ENCODE measurements at places on chromosomes 1 and 21.

- no peak for DNase-seq
Observed at GRCh38 chr1:47243910-47244309, 11.9 kb upstream of the TAL1 start.

DNA sequence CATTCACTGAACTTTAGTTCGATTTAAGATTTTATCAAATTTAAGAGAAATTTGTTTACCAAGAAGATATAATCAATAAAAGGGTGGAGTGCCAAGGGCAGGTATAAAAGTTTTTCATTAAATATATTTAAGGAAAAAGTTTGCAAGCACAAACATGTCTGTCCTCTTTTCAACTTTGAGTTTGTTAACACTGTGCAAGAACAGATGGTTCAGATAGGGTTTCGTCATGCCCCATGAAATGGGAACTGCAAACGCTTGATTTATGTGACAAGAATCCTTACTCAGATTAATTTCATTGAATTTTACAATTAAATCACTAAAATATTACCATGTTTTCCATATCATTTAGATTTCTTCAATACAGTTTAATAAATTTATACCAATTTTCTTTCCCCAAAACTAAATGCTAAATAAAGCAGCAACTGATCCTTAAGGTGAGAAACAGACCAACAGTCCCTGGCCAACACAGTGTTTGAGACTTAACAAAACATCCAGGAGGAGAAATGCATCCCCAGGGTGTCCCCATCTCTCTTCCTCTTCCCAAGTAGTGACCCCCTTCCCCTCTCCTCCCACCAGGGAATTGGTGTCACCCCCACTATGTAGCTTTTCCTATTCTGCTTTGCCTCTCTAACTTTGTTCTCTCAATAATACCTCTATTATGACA, 292.9 kb downstream of the LTN1 start:
- no peak for DNase-seq

- no peak for DNase-seq
Observed at GRCh38 chr1:4654764-4655673, 610 bp downstream of the AJAP1 start.

GRCh38 chr1:15296585-15297321, 49.7 kb downstream of the FHAD1 start:
- DNase-seq, result no peak

DNA sequence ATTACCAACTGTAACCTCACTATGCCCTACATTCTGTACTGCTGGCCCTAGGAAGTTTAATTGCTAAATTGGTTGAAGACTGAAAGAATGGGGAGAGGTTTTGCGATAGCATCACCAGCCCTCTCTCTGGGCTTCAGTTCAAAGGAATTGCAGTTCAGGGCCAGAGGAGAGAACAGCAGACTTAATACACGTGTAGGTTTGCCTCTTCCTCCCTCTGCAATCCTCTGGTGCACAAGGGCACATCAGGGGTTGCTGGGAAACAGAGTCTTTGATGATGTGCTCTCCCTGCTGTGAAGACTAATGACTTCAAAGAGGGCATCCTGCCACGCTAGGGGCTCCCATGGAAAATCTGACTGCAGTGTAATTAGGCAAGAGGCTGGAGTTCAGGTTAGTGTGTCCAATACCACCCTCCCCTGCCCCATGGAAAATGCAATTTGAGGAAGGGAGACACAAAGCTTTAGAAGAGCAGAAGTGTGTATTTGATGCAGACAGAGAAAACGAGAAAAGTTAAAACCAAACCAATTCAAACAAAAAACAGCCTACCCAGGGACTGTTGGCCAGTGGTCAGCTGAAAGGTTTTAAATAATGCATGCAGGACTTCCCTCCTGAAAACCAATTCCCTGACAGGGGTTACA, 167.9 kb downstream of the ASTN1 start:
- DNase-seq, result no peak

GRCh38 chr1:164836614-164837018, 277.6 kb downstream of the PBX1 start:
- no peak for DNase-seq

DNA sequence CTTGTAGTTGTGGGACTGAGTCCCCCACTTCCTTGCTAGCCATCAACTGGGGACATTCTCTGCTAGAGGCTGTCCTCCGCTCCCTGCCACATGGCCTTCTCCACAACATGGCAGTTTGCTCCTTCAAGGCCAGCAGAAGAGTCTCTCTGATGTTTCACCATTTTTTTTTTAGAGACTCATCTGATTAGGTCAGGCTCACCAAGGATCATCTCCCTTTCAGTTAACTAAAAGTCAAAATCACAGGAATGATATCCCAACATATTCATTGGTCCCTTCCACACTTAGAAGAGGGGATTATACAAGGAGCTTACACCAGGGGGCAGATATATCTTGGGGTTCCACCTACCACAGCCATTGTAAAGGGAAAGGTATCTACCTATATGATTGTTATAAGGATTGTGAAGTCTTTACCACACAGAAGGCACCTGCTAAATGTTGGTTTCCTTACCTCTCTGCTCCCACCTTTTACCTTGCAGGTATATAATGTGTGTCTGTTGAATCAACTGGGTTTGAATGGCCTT, 23.3 kb downstream of the RIMKLA start:
- DNase-seq, result no peak

- DNase-seq, result no peak
Observed at GRCh38 chr1:31509124-31510072, 66.9 kb upstream of the TINAGL1 start.

DNA sequence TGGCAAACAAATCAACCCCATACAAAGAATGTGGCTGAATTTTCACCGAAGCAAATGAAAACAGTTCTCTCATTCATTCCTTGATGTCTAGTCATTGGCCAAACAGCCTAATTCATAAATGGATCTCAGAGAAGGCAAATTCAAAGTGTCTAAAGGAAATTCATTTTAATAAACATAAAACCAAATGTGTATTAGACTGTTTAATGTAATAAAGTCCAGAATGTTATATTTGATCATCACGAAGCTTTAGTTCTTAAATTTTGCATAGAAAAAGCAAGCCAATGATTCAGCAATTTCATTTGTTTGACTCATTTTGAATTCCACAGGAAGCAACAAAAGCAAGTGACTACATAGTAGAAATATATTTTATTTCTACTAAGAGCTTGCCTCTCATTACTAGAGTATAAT, 379.2 kb upstream of the ADAMTS5 start:
- DNase-seq, result no peak

GRCh38 chr1:167627865-167628641, 2.0 kb upstream of the RCSD1 start:
- DNase-seq, result no peak

DNA sequence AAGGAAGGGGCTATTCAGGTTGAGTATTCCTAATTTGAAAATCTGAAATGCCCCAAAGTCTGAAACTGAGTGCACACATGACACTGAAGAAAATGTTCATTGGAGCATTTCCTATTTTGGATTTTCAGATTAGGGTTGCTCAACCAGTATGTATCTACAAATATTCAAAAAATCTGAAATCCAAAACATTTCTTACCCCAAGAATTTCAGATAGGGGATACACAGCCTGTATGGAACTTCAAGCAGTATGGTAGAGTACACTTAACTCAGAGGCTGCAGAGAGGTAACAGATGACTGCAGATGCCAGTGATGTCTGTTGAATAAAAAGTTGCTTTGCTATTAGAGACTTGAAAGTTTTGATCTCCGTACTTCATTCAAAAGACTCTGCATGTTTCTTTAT, 19.0 kb downstream of the YTHDF2 start:
- DNase-seq, result no peak

DNA sequence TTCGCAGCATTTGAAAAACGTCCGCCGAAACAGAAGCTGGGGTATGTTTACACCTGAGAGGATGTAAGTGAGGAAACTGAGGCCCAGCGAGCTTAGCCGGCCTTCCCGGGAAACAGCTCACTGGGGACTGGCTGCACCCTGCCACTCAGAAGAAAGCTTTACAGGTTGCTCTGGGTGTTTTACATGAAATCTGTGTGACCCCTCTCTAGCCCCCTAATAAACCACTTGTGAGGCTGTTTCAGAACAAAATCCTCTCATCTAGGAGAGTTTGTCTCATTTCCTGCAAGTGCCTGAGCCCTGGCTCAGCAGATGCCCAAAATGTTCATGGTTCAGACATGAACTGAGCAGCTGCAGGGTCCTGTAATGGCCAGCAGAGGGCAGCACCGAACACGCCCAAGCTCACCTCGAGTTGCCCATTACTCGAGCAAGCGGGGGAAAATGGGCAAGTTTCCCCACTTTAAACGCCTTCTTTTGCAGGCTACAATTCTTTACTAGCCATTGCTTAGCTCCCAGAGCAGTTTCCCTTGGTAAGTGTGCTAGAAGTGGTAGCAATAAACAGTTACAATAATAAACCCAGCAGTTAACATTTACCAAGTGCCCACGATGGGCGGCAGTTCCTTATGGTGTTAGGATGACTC, 76.4 kb downstream of the FHAD1 start:
- peak; percentile 51 for DNase-seq

DNA sequence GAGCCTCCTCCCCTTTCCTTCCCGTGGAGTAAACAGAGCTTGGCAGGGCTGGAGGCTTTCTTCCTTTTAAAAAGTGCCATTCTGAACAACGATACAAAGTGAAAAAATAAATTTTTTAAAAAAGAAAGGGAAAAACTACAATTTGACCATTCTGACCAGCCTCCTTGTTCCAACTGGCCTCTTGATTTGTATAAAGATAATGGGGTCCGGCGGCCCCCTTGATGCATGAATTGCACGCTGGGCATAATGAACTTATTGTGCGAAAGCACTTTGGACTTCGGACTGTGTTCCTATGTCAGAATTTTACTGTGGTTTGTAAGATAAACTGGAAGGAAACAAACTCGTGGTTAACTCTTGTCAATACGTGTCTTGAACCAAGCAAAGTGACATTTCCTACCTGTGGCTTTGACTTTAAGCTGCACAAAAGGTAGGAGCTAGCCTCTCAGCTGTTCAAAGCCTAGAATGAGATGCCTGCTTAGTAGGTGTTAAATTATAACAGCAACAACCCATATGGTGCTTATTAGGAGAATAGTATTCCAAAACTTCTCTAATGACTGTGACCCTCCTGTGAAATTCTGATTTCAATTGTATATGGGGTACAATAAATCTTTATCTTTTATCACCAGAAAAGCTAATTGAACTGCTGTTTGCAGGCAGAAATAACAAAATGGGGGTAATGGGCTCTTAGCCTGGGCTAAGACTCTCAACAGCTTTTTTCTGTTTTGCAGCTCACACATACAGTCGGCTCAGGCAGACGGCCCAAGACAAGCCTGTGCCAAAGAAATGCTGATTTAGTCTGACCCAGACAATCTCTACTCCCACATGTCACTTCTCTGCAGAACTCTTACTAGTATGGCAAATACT, 9.3 kb downstream of the IRF2BP2 start:
- DNase-seq, result no peak

DNA sequence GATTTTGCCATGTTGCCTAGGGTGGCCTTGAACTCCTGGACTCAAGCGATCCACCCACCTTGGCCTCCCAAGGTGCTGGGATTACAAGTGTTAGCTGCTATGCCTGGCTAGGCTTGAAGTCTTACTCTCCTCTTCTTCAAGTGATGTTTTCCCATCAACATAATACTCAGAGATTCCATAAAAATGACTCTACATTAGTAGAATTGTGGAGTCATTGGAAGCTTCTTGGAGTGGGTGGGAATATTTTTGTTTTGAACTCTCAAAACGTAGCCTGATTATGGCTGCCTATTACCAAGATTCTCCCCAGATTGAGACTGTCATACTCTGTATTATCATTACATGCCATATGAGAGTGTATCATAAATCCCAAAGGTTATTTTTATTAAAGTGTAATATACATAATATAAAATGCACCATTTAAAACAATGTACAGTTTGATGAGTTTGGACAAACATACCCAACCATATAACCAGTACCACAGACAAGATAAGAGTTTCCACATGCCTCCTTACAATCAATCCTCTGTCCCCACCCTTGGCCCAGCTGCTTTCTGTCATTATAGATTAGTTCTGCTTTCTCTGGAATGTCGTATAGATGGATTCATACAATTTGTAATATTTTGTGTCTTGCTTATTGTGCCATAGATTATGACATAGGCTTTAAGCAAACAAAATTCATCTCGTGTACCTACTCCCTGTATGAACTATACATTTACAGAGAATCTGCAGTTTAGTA, 8.0 kb upstream of the DNM3 start:
- DNase-seq, result no peak

GRCh38 chr1:83641206-83641658, 357.7 kb downstream of the TTLL7 start:
- DNase-seq, result peak; percentile 13

GRCh38 chr21:38297871-38298270, 41.1 kb downstream of the KCNJ15 start:
- no peak for DNase-seq

DNA sequence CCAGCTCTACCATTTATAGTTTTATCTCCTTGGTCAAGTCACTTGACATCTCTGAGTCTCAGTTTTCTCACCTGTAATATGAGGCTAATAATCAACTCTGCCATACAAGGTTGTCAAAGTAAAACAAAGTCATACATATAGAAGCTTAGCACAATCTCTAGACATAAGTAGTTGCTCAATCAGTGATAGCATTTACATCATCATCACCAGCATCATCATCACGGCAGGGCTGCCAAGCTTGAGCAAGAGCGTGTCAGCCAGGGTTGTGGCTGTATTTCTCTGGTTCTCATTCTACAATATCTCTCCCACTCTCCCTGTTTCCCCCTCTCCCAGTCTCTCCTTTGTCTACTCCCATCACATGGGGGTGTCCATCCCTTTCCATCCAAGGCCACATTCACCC, 41.7 kb upstream of the COA6 start:
- no peak for DNase-seq

DNA sequence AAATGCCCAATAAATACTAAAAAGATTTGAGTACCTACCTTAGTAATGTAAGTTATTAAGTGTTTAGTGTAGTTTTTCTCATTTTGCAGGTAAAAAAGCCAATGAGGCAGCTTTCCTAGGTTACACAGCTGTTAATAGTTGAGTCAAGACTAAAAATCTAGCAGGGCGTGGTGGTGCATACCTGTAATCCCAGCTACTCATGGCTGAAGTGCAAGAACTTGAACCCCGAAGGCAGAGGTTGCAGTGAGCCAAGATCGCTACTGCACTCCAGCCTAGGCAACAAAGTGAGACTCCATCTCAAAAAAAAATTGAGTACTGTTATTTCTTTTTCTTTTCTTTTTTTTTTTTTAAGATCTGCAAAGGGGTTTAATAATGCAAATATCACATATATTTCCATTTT, 7.7 kb downstream of the YBX1 start:
- no peak for DNase-seq

DNA sequence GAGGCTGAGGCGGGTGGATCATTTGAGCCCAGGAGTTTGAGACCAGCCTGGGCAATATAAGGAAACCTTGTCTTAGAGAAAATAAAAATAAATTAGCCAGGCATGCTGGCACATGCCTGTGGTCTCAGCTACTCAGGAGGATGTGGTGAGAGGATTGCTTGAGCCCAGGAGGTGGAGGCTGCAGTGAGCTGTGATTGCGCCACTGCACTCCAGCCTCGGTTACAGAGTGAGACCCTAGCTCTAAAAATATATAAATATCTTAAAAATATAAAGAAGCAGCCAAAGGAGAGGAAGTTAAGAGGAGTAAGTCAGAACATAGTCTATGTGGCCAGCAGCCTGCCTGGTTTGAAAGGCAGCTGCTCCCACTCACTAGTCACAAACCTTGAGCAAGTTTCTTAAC, 4.5 kb upstream of the IL10RB start:
- DNase-seq, result no peak

GRCh38 chr1:33634806-33635205, 162.4 kb downstream of the ZSCAN20 start:
- DNase-seq, result no peak
